ENCODE measurements at places on chromosomes 13 and 19.

GRCh38 chr19:36257520-36257876, 42.6 kb downstream of the ZNF146 start:
- DNase-seq = no peak

GRCh38 chr13:106696140-106696539, 128.2 kb upstream of the ARGLU1 start:
- DNase-seq = no peak

- DNase-seq = no peak
Measured at GRCh38 chr19:1108291-1109031, 4.7 kb downstream of the GPX4 start.

GRCh38 chr19:16946951-16947940, 58.4 kb downstream of the F2RL3 start:
- DNase-seq = no peak

- peak; percentile 68 for DNase-seq
Measured at GRCh38 chr19:38514812-38515633, 81.5 kb downstream of the RYR1 start.
